B cell (primary cell): ENCODE measurements at places on chromosomes 6 and 20. TPM values are rescaled to one million over a fixed set of nuclear protein-coding genes. Genes with fewer than 3 reads are reported as not detected.

DNA sequence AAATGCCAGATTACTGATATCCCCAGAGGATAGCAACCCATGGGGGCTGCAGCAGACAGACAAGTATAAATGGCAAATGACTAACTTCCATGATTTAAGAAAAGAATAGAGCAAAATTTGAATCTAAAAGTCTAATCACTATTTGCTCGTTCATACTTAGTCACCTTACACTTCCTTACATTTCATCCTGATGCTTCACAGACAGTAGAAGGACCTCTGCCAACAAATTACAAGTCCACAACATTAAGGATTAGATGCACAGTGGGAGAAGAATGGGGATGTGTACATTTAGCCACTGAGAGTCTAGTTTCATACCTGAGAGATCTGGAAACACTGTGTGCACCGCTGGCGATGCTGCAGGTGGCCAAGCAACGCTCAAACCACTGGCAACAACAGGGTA, 72.4 kb downstream of the FYN start:
- no peaks in the 10 kb centered on the region for H3K27me3 ChIP-seq
- H3K4me1 ChIP-seq = peaks cover 29% of the 10 kb centered on the region
- H3K27ac ChIP-seq = no peak overlapping the region
- H3K4me3 ChIP-seq = no peak overlapping the region
- DNase-seq = no peak

GRCh38 chr20:14142964-14143627, 147.8 kb downstream of the MACROD2 start:
- no peaks in the 10 kb centered on the region for H3K27me3 ChIP-seq
- H3K36me3 ChIP-seq = no peaks in the 10 kb centered on the region
- no peak overlapping the region for H3K4me3 ChIP-seq
- DNase-seq = no peak
- no peaks in the 10 kb centered on the region for H3K4me1 ChIP-seq
- no peak overlapping the region for H3K27ac ChIP-seq

CLPSL1 gene
- not detected in 2 replicates for polyA plus RNA-seq

DNA sequence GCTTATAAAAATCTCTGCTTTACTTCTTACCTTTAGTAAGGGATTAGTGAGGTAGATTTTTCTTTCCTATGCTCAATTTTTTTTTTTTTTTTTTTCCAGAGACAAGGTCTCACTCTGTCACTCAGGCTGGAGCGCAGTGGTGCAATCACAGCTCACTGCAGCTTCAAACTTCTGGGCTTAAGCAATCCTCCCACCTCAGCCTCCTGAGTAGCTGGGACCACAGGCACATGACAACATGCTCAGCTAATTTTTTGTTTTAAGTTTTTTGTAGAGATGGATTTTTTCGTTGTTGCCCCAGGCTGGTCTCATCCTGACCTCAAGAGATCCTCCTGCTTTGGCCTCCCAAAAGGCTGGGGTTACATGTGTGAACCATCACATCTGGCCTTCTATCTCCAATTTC, 58.9 kb upstream of the RREB1 start:
- no peaks in the 10 kb centered on the region for H3K36me3 ChIP-seq
- DNase-seq = no peak
- no peak overlapping the region for H3K4me3 ChIP-seq
- no peaks in the 10 kb centered on the region for H3K27me3 ChIP-seq
- H3K27ac ChIP-seq = no peak overlapping the region
- H3K4me1 ChIP-seq = peaks cover 14% of the 10 kb centered on the region

DNA sequence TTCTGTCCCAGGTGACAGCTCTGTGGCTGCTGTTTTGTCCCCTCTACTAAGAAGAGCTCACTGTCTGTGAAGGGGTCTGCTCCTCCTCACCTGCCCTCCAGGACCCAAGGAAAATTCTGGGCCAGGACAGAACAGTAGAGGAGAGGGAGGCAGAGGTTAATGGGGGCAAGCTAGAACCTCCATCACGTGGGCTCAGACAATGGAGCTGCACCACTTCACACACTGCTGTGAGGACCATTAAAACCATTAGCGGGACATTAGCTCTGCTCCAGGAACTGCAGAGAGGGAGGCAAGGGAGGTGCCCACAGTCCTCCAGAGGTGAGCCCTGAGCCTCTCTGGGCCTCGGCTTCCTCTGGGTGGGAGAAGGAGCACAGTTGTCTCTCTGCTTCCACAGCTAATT, 78.4 kb downstream of the NOL4L start:
- no peak for DNase-seq
- H3K4me3 ChIP-seq = no peak overlapping the region
- no peaks in the 10 kb centered on the region for H3K27me3 ChIP-seq

DNA sequence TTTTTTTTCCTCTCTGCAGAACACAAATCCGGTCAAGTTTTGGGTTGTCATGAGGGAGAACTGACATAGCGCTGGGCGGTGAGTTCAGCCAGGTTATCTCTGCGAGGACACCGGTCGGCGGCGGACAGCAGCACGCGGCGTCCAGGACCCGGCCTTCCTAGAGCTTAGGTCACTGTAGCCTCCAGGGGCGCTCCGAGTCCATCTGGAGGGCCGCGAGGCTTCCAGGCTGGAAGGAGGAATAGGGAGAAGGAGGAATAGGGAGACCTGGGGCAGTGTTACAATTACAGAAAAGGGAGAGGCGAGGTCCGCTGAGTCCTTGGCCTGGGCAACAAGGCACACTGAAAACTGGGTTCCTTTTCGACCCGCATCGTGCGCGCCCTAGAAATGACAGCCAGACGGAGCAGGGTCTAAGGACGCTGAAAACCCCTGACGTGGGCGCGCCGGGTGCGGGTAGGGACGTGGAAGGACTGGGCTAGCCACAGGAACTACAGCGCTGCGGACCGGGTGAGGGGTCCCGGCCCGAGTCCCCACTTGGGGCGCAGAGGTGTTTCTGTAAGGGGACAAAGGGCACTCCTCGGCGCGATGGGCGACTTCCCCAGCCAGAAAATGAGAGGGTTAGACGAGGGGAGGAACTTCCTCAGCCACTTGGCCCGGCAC, 536 bp upstream of the FNDC1 start:
- peaks cover 61% of the 10 kb centered on the region for H3K27me3 ChIP-seq
- no peaks in the 10 kb centered on the region for H3K36me3 ChIP-seq

DNA sequence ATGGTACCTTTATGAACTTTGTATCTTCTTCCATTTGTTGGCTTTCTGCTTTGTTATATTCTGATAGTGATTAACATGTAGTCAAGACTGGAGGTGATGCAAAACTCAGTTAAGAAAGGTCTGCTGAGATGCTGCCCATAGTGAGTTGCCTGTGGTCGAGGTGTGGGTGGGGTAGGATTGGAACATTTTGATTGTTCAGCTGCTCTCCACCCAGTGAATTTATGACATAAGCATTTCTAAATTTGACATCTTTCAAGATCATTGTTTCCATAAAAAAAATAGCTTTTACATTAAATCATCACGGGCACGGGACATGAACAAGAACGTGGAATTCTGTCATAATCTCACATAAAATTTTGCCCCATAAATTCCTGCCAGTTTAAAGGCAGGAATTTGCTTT, 146.6 kb upstream of the POU3F2 start:
- DNase-seq = no peak
- no peak overlapping the region for H3K27ac ChIP-seq
- H3K36me3 ChIP-seq = no peaks in the 10 kb centered on the region

DNA sequence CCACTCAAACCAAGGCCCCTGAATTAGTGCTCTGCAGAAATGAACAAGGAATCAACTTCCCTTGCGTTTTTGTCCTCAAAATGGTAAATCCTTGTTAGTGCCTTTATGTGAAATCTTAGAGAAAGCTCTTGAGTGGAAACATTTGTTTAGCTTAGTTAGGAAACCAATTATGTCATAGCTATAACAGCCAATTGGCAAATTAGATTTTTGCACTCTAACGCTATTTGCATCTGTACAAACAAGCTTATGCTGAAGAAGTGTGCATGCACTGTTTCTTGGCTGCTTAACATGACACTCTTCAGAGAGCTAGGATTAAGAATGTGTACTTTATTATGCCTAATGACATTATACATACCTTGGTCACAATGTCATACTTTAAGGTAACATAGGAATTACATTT, 622.6 kb upstream of the SLC35B3 start:
- H3K27me3 ChIP-seq = no peaks in the 10 kb centered on the region
- H3K36me3 ChIP-seq = no peaks in the 10 kb centered on the region
- no peak for DNase-seq
- H3K4me3 ChIP-seq = no peak overlapping the region
- H3K4me1 ChIP-seq = no peaks in the 10 kb centered on the region
- no peak overlapping the region for H3K27ac ChIP-seq

DNA sequence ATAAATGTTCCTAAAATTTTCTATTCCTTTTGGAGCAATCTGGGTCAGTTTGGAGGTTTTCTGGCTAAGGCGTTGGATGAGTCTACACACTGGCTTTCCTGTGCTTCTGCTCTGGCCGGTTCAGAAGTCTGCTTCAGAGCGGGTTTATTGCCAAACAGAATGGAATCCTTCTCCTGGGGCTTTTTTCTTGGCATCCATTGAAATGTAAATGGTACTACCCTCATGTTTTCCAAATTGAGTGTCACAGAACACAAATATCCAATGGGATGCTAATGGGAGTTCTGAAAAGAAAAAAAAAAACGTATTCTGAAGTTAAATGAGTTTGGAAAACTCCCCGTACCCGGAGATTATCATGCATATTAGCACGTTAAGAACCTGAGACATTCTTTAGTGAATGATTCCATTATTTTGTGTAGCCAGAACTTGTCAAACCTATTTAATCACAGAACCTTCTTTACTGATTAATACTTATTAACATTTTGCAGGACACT, 930.3 kb downstream of the QKI start:
- DNase-seq = no peak
- no peaks in the 10 kb centered on the region for H3K27me3 ChIP-seq
- no peak overlapping the region for H3K27ac ChIP-seq
- H3K4me1 ChIP-seq = no peaks in the 10 kb centered on the region
- no peak overlapping the region for H3K4me3 ChIP-seq
- no peaks in the 10 kb centered on the region for H3K36me3 ChIP-seq

ERVFRD-1 gene
- not detected in 2 replicates for polyA plus RNA-seq

CALHM4 gene
- polyA plus RNA-seq = not detected in 2 replicates

DNA sequence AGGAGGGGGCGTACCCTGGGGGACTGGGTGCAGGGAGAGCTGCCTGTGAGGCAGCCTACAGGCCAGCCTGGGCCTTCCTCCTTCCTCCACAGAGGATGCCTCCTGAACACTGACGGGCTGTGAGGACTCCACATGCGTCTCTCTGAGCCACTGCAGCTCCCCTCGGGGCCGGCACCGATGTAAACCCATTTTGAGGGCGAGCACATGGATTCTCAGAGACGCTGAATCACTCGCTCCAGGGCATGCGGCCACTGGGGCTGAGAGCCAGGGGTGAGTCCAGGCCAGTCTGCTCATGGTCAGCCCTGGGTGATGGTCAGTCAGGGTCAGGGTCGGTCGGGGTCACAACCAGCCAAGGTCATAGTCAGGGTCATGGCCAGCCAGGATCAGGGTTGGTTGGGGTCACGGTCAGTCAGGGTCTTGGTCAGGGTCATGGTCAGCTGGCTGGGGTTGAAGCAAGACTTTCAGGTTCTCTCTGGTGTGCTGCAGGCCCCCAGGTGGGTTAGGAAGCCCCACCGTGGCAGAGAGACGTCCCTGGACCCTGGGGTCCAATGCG, 14.7 kb upstream of the RBBP8NL start:
- no peaks in the 10 kb centered on the region for H3K27me3 ChIP-seq
- peaks cover 3% of the 10 kb centered on the region for H3K4me1 ChIP-seq
- H3K4me3 ChIP-seq = no peak overlapping the region
- no peak overlapping the region for H3K27ac ChIP-seq
- H3K36me3 ChIP-seq = no peaks in the 10 kb centered on the region
- DNase-seq = no peak

- no peak overlapping the region for H3K4me3 ChIP-seq
- no peak overlapping the region for H3K27ac ChIP-seq
- DNase-seq = no peak
- no peaks in the 10 kb centered on the region for H3K4me1 ChIP-seq
Observed at GRCh38 chr20:25398376-25399036, 7.9 kb upstream of the ABHD12 start.

DNA sequence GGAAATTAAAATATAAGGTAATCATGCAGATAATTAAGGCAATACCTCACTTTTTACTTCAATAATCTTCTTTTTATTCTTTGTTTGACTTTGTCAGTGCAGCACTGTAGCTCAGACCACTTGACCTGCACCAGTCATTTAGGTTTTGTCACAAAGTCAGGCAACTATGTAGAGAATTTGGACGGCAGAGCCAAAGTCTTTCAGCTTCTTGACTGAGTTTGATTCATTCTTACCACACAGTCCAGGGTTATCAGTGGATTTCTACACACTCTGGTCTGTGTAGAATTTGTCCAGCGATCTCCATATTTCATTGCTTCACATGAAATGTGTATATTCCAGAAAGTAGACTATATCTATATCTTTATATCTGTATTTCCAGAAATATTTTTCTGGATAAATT, 107.3 kb downstream of the TFAP2B start:
- no peak for DNase-seq
- H3K27ac ChIP-seq = no peak overlapping the region
- H3K36me3 ChIP-seq = no peaks in the 10 kb centered on the region
- no peaks in the 10 kb centered on the region for H3K27me3 ChIP-seq

DNA sequence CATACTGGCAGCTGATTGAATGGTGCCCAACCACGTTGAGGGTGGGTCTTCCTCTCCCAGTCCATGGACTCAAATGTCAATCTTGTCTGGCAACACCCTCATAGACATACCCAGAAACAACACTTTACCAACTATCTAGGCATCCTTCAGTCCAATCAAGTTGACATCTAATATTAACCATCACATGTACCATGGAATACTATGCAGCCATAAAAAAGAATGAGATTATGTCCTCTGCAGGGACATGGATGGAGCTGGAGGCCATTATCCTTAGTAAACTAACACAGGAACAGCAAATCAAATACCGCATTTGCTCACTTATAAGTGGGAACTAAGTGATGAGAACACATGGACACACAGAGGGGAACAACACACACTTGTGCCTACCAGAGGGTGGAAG, 206.9 kb upstream of the RNF217 start:
- no peaks in the 10 kb centered on the region for H3K4me1 ChIP-seq
- DNase-seq = no peak
- no peak overlapping the region for H3K27ac ChIP-seq
- H3K4me3 ChIP-seq = no peak overlapping the region
- H3K27me3 ChIP-seq = no peaks in the 10 kb centered on the region

DNA sequence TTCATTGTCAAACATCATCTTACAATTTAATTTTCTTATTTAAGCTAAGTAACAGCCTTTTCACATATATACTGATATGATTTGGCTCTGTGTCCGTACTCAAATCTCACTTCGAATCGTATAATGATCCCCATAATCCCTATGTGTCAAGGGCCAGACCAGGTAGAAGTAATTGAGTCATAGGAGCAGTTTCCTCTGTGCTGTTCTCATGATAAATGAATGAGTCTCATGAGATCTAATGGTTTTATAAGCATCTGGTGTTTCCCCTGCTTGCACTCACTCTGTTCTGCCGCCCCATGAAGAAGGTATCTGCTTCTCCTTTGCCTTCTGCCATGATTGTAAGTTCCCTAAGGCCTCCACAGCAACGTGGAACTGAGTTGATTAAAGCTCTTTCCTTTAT, 25.1 kb upstream of the CMTR1 start:
- no peaks in the 10 kb centered on the region for H3K4me1 ChIP-seq
- H3K27me3 ChIP-seq = no peaks in the 10 kb centered on the region
- no peak overlapping the region for H3K27ac ChIP-seq
- DNase-seq = no peak

GRCh38 chr20:31713312-31714273, 9.1 kb downstream of the BCL2L1 start:
- no peak overlapping the region for H3K4me3 ChIP-seq
- H3K36me3 ChIP-seq = peaks cover 27% of the 10 kb centered on the region
- DNase-seq = no peak
- no peaks in the 10 kb centered on the region for H3K27me3 ChIP-seq
